PC-3 (cell line): ENCODE measurements at places on chromosomes 2 and 18. TPM values are rescaled to one million over a fixed set of nuclear protein-coding genes. Genes with fewer than 3 reads are reported as not detected.

Gene C1QL2
- not detected in 2 replicates for total RNA-seq

Gene IL36B
- not detected in 2 replicates for total RNA-seq

Gene CKAP2L
- 16.0 and 20.7 TPM in 2 replicates for total RNA-seq

Gene SNTG2
- not detected in 2 replicates for total RNA-seq

Gene ARL4C
- 19.9 and 21.7 TPM in 2 replicates for total RNA-seq

Gene M1AP
- not detected in 2 replicates for total RNA-seq

Gene CRACDL
- 0.40 TPM in 1 of 2 replicates, not detected in the other for total RNA-seq

Gene UGT1A8
- 0.46 TPM in 1 of 2 replicates, not detected in the other for total RNA-seq

Gene NCL
- total RNA-seq = 430 and 507 TPM in 2 replicates

Gene ABCG8
- not detected in 2 replicates for total RNA-seq

Gene NFATC1
- total RNA-seq = 5.9 and 9.8 TPM in 2 replicates

Gene SP9
- not detected in 2 replicates for total RNA-seq

Gene VAMP5
- total RNA-seq = 0.40 TPM in 1 of 2 replicates, not detected in the other

Gene CXCR4
- 2.1 TPM in 1 of 2 replicates, not detected in the other for total RNA-seq

Gene DNAH7
- 1.9 and 3.1 TPM in 2 replicates for total RNA-seq

Gene LRRC30
- not detected in 2 replicates for total RNA-seq

Gene ANKRD36
- total RNA-seq = 12.6 and 14.0 TPM in 2 replicates

Gene MARCO
- total RNA-seq = not detected in 2 replicates

Gene BOLA3
- 60.9 and 104 TPM in 2 replicates for total RNA-seq

Gene GPR35
- total RNA-seq = 2.4 and 5.2 TPM in 2 replicates

Gene RPIA
- total RNA-seq = 10.7 and 17.5 TPM in 2 replicates

Gene CETN1
- total RNA-seq = not detected in 2 replicates

Gene CTNNA2
- not detected in 2 replicates for total RNA-seq

Gene FAM228A
- total RNA-seq = not detected in 2 replicates

Gene DQX1
- 0.07 and 0.63 TPM in 2 replicates for total RNA-seq

Gene PLEKHA3
- 16.4 and 16.7 TPM in 2 replicates for total RNA-seq

Gene TNS1
- 1.0 and 1.5 TPM in 2 replicates for total RNA-seq
